HS-5 (cell line): ENCODE measurements at places on chromosomes 2 and 18.
A peak's percentile ranks its signal among the peaks of the same experiment; 100 is the strongest.

- DNase-seq = no peak
These were observed 24.5 kb downstream of the MALT1 start for GRCh38 chr18:58695772-58696171.

GRCh38 chr18:36419900-36420531, 122.5 kb downstream of the FHOD3 start:
- no peak for DNase-seq

GRCh38 chr2:166081131-166081632, 46.6 kb downstream of the SCN1A start:
- DNase-seq = no peak

DNA sequence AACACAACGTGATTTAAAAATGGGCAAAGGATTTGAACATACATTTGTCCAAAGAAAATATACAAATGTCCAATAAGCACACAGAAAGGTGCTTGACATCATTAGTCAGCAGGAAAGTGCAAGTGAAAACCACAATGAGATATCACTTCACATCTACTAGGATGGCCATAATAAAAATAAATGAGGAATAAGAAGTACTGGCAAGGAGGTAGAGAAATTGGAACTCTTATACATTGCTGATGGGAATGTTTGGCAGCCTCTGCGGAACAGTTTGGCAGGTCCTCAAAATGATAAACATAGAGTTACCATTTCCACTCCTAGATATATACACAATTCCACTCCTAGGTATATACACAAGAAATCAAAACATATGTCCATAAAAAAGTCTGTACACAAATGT, 51.0 kb upstream of the PGAP1 start:
- DNase-seq = no peak

GRCh38 chr2:20615466-20616241, 35.2 kb downstream of the HS1BP3 start:
- no peak for DNase-seq

DNA sequence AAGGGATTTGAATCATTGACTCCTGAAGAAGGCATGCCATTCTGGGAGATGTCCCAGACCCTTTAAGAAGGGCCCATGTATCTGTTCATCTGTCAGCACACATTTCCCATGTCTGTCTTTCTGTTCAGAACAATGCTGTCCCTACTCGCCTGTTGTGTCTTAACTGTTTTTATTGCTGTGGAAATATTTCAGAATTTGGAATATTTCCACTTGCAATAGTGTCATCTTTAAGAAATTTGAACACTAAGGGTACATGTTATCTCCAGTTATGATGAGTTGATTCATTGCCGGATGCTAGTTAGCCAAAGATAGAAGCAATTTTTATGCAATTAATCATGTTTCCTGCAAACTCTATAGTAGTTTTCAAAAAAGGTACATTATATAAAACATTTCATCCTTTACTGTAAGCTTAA, 36.9 kb upstream of the NT5C1B start:
- DNase-seq = peak; percentile 80
